Iris pigment epithelial cell (primary cell): ENCODE measurements at places on chromosomes 3 and 15.

GRCh38 chr15:69226023-69226355 is 65.6 kb downstream of the GLCE start:
- DNase-seq: no peak

DNA sequence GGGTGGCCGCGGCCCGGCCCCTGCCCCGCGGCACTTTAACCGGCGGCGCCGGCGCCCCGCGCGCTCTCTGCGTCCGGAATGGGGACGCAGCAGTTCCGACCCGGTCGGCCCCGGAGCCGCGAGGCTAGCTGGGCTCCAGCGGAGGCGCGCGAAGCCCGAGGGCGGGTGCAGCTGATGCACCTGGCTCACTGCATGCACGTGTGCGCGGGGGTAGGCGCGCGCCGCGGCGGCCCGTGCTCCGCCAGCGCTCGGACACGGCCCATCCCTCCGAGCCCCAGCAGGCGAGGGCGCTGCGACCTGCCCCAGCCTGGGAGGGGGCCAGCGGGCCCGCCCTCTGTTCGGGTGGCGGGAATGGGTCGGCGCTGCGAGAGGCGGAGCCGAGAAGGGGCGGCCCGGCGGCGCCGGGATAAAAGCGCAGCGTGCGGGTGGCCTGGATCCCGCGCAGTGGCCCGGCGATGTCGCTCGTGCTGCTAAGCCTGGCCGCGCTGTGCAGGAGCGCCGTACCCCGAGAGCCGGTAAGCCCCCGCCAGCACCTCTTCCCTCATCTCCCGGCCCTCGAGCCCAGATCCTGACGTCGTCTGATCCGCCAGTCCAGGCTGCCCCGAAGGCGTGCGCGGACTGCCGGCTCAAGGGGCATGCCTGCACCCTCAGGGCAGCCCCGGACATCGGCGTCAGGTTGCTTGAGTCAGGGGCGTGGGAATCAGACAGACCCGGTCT is at the start of the genes CHDH and IL17RB:
Gene CHDH, minus strand, starts transcription at position 286 of the 717 bp plus-strand sequence. CDS start 22,411 bp downstream, outside the sequence.
Gene IL17RB, plus strand, starts transcription at position 435 of the 717 bp plus-strand sequence. Its CDS starts 21 bp downstream, at position 456.
- no peak for DNase-seq

- no peak for DNase-seq
Observed at GRCh38 chr15:98938105-98938417, 69.5 kb downstream of the PGPEP1L start.

- no peak for DNase-seq
Observed at GRCh38 chr3:189833996-189834395, 202.8 kb downstream of the TP63 start.

DNA sequence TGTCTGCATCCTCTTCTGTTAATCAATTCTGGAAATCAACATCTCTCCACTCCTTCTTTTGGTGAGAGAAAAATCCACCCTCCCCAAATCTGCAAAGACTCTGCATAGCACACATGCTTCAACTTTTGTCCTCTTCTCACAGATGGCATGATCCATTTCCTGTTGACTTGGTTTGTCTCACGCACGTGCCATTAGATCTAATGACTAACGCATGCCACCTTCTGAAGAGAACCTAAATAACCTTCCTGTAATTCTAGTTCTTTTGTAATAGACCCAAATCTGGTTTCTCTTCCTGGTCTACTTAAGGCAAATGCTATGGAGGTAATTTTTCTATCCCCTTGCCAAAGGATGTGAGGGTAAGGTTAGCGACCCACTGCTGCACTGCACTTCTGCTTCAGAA is 51.0 kb upstream of the ATOSA start:
- DNase-seq: peak; percentile 43

DNA sequence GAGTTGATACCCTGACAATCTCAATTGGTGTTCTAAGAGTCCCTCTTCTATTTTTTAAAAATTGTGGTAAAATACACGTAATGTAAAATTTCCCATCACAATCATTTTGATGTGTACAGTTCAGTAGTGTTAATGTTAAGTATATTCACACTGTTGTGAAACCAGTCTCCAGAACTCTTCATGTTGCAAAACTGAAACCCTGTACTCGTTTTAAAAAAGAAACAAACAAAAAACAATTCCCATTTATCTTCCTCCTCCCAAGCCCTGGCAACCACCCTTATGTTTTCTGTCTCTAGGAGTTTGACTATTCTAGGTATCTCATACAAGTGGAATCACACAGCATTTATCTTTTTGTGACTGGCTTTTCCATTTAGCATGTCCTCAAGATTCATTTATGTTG is 28.7 kb upstream of the ALPK3 start:
- DNase-seq: peak; percentile 34

DNA sequence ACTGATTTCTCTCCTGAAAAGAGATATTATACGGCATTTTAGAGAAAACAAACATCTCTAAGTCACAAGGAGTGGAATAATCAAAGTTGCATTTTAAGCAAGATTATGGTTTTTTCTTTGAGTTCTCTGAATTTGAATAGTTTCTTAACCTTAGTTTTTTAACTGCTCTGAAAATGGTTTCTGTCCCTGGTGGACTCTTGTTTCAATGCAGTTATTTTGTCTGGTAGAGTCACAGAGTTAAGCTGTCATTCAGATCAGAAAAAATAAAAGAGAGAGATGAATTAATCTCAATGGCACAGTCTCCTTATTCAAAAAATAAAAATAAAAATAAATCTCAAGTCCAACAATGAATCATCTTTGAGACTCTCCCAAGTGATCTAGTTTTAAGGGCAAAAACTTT is 19.0 kb downstream of the AGTR1 start:
- DNase-seq: no peak

- no peak for DNase-seq
Observed at GRCh38 chr3:54520060-54520459, 397.7 kb downstream of the CACNA2D3 start.

DNA sequence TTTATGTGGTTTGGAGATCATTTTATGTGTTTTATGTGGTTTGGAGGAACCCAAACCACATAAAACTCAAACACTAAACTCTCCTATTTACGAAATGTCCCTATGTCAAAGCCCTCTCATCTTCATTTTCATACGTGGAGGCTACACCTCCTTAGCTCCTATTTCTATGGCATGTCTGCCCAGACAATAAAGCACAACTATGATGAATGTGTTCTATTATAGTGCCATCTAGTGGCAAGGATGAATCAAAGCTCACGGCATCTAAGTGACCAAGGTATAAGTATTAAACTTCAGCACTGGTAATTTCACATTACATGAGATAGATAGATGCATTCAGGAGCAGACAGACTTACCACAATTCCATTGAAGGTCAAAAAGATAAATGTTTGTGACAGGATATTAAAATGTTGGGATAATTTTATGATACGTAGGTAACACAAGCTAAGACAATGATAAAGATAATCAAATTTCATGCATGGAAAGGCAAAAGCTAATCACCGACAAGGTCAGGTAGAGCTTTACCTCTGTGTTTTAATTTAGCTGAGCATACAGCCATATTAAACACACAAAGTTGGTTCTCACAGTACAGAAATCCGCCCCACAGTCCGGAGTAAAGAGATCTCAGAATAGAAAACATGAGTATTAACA is 130.6 kb upstream of the FHIT start:
- peak; percentile 34 for DNase-seq

- DNase-seq: no peak
Observed at GRCh38 chr15:29952225-29952624, 130.0 kb upstream of the TJP1 start.

GRCh38 chr15:74621546-74621920 is 5.9 kb downstream of the CLK3 start:
- DNase-seq: no peak

DNA sequence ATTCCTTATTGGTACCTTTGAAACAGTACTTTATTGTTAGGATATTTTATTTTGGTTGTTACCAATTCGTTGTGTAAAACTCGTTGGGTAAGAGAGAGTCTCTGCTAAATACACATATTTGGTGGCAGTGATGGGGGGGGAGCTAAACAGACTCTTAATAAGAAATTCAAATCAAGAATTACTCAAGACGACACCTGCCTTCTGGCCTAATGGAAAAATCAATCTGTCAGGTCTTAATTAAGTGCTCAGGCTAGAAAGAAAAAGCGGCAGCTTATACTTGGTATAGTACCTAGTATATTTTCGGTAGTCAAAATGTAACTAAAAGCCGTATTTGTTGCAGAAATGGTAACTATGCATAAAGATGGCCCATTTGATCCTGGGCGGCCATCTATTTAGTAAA is 18.2 kb downstream of the FOXP1 start:
- DNase-seq: no peak

- DNase-seq: no peak
Observed at GRCh38 chr3:126056088-126056487, 27.8 kb downstream of the SLC41A3 start.

DNA sequence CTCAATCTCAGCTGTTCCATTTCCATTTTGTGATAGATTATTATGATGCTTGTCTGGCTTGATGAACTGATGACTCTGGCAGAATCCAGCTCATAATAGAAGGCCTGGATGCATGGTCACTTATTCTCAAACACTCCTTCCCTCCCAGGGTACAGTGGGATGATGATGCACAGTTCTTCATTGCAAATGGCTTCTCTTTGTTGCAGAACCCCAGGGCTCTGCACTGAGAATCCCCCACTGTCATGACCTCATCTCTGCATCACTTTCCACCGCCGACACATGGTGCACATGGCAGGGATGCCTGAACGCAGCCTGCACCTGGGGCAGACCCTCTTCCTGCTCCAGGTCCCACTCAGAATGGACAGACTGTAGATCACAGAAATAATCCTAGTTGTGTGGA is 515.6 kb upstream of the NR2F2 start:
- no peak for DNase-seq

DNA sequence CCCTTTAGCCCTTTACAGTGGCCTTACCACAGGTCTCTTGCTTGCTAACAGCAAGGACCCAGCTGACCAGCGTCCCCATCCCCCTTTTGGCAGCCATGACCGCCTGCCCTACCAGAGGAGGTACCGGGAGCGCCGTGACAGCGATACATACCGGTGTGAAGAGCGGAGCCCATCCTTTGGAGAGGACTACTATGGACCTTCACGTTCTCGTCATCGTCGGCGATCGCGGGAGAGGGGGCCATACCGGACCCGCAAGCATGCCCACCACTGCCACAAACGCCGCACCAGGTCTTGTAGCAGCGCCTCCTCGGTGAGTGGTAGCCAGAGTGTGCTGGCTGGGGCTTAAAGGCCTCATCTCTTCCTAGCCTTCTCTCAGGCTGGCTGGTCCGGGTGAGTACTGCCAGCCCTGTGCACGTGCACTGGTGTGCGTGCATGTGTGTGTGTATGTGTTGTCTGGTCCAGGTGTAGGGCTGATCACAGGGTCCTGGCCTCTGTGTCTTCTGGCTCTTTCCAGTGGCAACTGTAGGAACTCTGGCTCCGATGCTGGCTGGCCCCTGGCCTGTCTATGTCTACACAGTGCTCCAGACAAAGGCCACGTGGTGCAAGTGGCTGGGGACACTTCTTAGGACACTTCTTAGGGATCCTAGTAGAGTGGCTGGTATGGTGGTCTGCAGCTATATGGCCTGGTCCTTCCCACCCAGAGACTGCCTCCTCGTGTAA is 4.4 kb downstream of the CLK3 start:
- no peak for DNase-seq

GRCh38 chr15:41842229-41842628 is 3.6 kb downstream of the PLA2G4B start:
- no peak for DNase-seq

GRCh38 chr15:38904298-38904697 is 339.7 kb upstream of the RASGRP1 start:
- DNase-seq: no peak

DNA sequence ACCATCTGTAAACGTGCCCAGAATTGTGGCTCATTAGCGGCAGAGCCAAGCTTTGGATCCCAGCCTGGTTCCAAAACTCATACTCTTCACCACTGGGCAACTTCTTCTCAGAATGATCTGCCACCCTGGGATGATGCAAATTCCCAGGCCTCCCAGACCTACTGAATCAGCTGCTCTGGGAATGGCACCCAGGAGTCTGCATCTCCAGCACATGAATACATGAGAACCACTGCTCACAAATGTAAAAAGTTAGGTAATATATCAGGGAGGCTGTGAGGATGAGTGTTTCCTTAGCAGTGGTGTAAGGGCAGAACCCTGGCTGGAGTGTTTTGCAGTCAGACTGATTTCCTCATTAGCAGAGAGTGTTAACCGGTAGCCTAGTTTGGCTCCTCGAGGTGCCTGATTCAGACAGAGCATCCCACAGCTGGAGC is 94.2 kb downstream of the LIPC start:
- DNase-seq: no peak

DNA sequence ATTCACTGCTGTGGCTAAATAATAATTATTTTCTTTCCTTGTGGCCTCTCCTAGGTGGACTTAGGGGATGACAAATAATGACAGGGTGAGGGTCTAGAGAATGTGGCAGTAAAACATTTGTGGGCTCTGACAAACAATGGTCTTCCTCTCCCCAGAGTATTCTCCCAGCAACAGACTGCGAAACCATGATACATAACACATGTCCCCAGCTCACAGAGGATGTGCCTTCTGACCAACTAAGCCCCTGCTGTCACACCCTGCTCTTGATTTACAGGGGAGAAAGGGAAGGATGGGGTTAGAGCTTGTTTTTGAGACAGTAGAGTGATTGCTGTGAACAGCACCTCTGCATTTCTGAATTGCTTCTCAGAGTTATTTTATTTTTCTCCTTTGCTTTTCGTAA is 116.6 kb upstream of the CTDSPL start:
- no peak for DNase-seq

GRCh38 chr3:7764115-7764514 is 737.5 kb upstream of the LMCD1 start:
- no peak for DNase-seq

DNA sequence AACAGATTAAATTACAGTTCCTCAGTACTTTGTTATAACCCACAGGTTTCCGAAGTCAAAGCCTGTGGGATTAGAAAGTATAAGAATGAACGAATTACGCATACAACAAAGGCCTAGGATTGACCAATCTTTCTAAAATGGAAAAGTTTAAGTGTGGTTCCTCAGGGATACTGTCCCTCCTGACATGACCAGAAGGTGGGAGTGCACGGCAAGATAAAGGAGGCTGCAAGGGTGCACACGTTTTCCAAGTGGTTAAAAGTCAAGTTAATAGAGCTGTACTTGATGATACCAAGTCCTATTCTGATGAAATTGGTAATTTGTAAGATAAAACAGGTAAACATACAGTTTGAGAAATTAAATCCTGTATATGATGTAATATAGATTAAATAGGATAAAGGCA is 96.2 kb downstream of the ALDH1A2 start:
- DNase-seq: peak; percentile 46

GRCh38 chr3:45567730-45568172 is 26.8 kb upstream of the LIMD1 start:
- no peak for DNase-seq

- no peak for DNase-seq
Observed at GRCh38 chr15:91538782-91539181, 314.7 kb upstream of the SLCO3A1 start.

DNA sequence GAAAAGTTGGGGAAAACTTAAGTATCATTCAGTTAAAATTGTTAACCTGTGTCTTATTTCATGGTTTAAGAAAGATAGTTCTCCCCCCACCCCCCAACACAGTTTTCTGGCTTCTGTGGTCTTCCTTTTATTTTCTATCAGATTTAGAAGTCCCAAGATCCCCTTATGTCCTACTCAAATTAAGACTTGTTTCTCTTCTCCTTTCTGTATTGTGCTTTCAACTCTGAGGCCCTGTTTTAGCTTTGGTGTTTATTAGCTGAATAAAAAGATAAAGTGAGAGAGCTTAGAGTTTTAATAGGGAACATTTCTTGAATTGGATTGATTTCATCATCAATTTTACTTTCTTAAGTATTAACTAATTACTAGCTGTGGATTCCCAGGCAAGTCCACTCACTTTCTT is 62.6 kb downstream of the AKAP13 start:
- DNase-seq: no peak

GRCh38 chr3:137760341-137761098 is 3.6 kb upstream of the SOX14 start:
- no peak for DNase-seq
